CD4-positive, alpha-beta T cell treated with Interleukin-17A for 1 hour (primary cell): ENCODE measurements at places on chromosomes 13 and 19.

DNA sequence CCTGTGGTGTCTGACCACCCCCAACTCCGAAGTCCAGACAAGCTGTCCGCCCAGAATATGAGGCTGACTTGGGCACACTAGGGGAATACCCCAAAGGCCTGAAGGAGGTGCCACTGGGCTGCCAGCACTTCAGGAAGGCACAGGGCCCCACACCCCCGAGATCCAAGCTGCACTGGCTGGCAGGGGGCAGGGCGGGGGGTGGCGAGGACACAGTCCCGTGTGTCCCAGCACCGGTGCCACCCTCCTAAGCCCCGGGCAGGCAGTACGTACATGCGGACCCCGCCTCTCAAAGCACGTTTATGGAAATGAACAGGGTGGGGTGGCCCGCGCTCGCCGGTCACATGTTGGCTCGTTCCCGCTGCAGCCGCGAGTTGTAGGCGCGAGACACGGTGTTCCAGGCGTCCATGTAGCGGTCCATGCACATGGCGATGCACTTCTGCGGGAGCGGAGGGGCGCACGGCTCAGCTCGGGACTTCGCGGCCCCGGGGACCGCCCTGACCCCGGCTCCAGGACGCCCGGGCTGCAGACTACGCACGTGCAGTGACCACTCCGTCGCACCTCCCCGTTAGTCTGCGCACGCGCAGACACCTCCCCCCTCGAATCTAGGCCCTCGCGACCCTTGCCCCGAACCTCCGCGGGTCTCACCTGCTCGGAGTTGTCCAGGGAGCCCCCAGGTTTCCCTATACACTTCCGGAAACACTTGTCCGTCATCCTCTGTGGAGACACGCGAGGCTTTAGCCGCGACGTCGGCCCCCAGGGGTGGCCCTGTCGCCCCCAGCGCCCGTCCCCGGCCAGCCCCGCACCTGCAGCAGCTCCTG, 566 bp downstream of the TIMM13 start:
- peak; percentile 52 for DNase-seq

GRCh38 chr13:67273001-67273400, 42.9 kb upstream of the PCDH9 start:
- DNase-seq = no peak

GRCh38 chr13:50521831-50522149, 321.7 kb downstream of the DLEU7 start:
- DNase-seq = no peak

GRCh38 chr13:28574617-28575142, 79.8 kb upstream of the FLT1 start:
- peak; percentile 7 for DNase-seq

GRCh38 chr13:102236830-102237229, 165.0 kb downstream of the FGF14 start:
- DNase-seq = no peak

GRCh38 chr13:56923626-56924140, 217.0 kb upstream of the PRR20A start:
- no peak for DNase-seq

DNA sequence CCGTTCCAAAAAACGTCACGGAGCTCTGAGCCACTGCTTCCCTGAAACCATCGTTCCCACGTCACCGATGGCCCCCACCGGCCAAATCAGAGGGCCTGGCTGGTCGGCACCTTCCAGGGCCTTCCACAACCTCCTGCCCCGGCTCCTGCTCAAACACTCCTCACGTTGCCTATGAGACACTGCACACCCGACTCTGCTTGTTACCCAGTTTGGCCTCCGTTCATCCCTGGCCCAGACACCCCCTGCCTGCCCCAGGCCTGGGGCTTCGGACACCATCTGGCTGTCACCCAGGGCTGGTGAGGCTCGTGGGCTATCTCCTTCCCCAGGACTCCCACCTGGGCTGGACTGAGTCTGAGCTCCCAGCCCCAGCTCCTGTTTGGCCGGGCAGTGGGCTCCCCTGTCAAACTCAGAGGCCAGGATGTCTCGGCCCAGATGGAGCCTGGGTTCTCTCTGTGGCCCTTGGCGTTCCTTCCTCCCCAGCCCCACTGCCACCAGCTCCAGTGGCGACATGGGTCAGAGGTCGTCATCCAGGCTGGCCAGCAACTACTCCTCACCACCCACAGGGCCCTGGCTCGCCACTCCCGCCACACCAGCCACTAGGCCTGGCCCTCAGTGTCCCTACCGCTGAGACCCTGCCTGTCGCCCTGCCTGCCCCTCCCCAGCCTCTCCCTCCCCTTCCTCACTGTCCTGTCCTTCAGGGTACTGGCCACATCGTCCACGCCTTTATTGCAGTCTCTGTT, 17.7 kb downstream of the CERS1 start:
- DNase-seq = no peak

DNA sequence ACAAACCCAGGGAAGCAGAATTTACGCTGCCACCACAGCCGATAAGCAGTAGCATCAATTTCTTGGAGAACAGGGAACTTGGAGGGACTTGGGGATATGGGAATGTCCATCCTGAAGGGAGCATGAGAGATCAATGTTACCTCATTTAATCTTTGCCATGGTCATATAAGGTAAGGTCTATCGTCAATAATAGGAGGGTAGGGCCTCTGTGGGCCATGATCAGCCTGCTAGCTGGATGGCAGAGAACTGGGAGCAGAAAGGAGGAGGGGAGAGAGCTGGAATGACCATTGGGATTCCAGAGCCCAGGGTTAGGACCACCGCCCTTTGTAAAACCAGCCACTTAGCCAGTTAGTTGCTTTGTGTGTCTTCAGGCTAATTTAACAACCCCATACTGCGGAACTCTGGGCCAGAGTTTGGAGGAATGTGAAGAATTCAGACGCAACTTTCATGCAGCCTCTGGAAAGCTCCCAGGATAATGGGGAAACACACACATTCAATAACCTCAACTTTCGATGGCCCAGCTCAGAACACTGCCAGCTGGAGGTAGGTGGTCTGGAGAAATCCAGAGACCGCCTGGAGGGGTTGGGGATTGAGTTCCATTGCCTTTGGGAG, 40.3 kb downstream of the ZNF557 start:
- no peak for DNase-seq

- no peak for DNase-seq
Observed at GRCh38 chr13:27797228-27797624, 4.9 kb downstream of the GSX1 start.

DNA sequence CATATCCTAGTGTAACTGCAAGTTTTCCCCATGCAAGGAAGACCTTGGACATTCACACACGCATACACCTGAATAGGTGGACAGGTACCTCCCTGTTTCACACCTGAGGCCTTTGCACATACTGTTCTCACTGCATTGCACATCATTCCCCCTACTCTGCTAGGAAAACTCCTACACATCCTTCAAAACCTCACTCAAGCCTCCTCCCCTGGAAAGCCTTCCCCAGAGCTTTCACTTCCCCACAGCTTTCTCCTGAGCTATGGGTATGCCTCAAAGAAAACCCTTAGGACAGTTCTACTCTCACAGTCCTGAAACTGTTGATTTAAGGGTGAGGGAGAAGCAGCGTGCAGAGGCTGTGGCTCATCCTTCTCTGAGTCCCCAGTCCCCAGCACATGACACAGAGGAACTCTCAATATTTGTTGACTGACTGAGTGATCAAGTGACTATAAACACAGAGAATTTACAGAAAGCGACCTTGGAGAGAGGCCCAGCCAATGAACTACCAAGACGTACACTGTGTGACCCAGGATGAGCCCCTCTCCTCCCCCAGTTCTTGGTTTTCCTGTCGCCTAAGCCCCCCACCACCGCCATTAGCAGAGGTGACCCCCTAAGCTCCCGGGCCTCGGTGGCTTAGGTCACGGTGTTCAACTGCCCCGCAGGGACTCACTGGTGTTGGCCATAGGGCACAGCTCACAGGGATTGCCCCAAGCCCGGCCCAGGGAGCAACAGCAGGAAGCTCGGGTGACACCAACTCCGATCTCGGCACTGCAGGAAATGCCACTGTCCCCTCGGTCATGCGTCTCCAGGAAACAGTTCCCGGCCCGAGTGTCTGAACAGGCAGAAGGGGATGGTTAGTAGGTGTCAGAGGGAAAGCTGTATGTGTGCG, 40.6 kb downstream of the FBN3 start:
- no peak for DNase-seq

DNA sequence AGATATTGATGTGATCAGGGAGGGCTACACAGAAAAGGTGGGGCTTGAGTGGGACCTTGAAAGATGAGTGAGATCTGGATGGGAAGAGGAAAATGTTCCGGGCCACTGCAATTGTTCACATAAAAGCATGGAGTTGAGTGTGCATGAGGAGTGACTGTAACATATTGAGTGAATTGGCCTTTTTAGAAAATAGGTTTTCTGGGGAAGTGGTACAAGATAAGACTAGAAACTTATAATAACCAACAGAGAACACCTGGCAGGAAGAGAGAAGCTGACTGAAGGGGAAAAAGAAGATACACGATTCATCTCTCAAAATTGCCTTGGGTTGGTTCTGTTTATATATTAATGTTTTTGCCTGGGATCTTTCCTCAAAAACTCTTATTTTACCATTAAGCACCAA, 32.2 kb downstream of the SLC10A2 start:
- no peak for DNase-seq

GRCh38 chr19:31160336-31160926, 188.8 kb downstream of the TSHZ3 start:
- DNase-seq = no peak

- DNase-seq = no peak
Observed at GRCh38 chr13:89755729-89756492, 1591.6 kb upstream of the MIR17HG start.
